Mucosa of gallbladder (tissue), 1 donor: ENCODE measurements at places on chromosomes 5 and 9. TPM values are rescaled to one million over a fixed set of nuclear protein-coding genes. Genes with fewer than 3 reads are reported as not detected.
A peak's percentile ranks its signal among the peaks of the same experiment; 100 is the strongest.

DNA sequence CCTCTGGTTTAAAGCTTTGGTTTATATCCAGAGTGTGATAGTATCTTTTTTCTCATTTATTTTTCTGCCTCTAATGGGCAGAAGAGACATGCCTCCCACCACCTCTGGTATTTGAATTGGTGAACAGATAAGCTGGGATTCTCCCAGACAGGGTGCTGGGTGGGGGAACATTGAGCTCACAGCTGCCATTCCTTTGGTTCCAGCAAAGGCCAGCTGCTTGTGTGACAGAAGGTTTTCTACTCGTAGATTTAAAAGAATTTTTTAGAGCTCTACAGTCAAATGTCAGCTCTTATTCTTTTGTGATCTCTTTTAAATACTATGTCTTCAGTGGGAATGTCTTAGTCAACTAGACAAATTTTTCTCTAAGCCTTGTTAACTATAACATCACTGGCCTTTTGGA lies 54.7 kb upstream of the ADAMTS16 start:
- no peak for DNase-seq

DNA sequence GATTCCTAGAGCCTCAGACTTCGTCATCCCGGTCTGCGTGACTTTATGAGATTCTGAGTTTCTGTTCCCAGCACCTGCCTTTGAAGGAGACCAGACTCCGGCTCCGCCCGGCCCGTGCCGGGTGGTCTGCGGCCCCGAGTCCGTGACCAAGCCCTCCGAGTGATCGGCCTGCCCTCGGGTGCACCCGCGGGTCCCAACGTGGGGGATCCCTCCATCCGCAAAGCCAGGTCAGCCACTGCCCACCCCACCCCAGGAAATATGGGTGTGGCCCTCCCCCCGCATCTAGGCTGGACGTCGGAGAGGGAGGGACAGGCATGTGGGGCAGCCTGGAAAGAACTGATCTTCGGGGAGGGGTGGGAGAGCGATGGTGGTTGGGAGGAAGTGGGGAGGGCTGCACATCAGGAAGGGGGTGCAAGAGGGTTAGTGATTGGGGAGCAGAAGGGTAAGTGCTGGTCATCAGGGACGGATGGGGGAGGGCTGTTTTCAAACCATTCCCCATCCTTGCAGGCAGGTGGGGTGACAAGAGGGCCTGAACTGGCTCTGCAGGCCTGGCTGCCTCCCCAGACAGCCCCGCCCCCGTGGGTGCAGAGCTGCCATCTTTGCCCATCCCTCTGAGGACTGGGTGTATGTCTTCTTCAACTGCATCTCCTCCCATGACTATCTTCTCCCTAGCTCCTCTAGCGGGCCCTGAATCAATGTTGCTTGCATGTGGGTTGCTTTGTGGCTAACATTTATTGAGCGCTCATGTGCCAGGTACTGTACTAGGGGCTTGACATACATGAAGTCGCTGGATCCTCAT lies 747 bp downstream of the LRSAM1 start:
- DNase-seq = peak; percentile 16

GRCh38 chr9:85420750-85421149 lies 321.0 kb downstream of the AGTPBP1 start:
- no peak for DNase-seq

- DNase-seq = no peak
These were observed 32.3 kb upstream of the ORM1 start for GRCh38 chr9:114290561-114290986.

Gene AQP3
- 26.2 TPM for total RNA-seq
